ENCODE measurements at places on chromosomes 11 and 22. TPM values are rescaled to one million over a fixed set of nuclear protein-coding genes. Genes with fewer than 3 reads are reported as not detected.

- no peak for DNase-seq
Observed at GRCh38 chr11:100863080-100863581, 176.0 kb downstream of the ARHGAP42 start.

GRCh38 chr22:36366291-36366708 lies 21.5 kb downstream of the MYH9 start:
- DNase-seq = no peak

DNA sequence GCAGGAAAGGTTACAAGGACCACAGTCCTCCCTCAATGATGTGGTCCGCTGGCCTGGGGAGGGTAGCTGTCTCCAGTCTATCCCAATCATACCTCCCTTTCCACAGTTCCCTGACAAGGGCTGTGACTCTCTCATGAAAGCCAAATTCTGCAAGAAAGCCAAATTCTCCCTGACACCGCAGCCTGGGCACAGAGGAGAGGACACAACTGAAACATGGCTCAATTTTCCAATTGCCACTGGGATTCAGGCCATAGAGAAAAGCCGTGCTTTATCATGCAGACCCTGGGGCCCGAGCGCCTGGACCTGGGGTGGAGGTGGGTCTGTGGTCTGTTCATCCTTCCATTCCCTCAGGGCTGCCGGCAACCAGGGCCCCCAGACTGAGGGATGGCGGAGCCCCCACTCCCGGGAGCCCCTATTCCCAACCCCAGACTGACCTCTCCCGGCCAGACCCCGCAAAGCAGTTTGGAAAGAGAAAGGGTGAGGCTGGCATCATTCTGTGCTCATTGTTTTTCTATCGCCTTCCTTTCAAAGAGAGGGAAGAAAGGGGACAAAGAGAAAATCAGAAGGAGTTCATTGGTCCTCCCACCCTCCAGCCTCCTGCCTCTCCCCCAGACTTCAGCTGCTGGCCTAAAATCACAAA lies 239.5 kb downstream of the BUD13 start:
- no peak for DNase-seq

DNA sequence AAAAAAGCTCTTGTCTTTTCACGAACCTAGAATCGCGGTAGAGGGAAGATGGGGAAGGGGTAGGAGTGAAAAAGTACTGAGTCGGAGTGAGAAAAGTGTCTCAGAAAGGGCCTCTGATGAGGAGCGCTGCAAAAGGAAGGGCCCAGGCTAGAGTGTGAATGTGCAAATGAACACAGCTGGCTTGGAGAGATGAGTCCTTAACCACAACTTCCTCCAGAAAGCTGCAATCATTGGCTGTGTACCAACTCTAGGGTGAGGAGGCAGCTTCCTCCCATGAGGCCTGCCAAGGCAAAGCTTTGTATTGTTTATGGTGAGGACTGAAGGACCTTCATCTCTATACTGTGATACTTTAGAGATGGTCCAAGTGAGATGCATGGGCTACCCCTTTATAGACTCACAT lies 566.9 kb upstream of the ANO5 start:
- DNase-seq = no peak

- DNase-seq = no peak
Observed at GRCh38 chr22:38611559-38611958, 41.6 kb upstream of the DMC1 start.

Gene OSBP2
- 4.9 TPM for total RNA-seq

Gene SLC5A4
- total RNA-seq = 0.31 TPM

Gene NEU3
- total RNA-seq = 4.8 TPM

Measured in left cardiac atrium (tissue), 4 donors.